Osteoblast (primary cell): ENCODE measurements at places on chromosomes 7 and 10.

DNA sequence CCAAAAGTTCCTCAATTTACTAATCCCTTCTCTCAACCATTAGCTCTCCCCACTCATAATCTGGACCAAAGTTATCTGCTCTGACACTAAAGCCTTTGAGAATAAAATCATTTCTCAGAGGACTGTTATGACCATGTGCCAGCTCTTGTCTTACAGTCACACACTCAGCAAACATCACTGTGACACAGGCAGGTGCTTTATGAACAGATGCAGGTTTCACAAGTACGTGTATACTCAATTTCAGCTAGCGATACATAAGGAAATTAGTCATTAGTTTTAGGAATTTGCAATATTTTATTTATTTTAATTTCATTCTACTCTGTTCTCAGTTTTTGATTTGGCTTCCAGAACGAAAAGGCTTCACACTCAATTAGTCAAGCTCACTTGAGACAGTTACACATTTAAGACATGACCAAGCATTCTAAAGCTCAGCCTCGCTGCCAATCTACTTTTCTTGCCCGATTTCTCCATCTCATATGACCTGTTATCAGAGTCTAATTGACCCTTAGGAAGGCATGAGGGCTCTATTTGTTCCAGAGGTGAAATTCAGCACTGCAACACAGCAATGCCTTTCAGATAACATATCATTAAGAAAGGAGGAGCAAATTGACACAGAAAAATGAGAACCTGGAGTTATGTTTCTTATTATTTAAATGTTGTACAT lies 76.8 kb downstream of the TFEC start:
- DNase-seq, result no peak

- DNase-seq, result no peak
Observed at GRCh38 chr7:88357781-88358525, 51.3 kb upstream of the STEAP4 start.

DNA sequence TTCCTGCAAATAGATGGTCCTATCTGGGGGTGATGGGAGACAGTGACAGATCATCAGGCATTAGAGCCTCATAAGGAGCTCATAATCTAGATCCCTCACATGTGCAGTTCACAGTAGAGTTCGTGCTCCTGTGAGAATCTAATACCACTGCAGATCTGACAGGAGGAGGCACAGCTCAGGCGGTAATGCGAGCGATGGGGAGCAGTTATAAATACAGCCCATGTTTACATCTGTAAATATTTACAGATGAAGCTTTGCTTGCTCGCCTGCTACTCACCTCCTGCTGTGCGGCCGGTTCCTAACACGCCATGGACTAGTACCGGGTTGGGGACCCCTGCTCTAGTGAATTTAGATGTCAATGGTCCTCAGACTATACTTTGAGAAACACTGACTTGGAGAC lies 17.0 kb upstream of the CDCA7L start:
- DNase-seq, result no peak

DNA sequence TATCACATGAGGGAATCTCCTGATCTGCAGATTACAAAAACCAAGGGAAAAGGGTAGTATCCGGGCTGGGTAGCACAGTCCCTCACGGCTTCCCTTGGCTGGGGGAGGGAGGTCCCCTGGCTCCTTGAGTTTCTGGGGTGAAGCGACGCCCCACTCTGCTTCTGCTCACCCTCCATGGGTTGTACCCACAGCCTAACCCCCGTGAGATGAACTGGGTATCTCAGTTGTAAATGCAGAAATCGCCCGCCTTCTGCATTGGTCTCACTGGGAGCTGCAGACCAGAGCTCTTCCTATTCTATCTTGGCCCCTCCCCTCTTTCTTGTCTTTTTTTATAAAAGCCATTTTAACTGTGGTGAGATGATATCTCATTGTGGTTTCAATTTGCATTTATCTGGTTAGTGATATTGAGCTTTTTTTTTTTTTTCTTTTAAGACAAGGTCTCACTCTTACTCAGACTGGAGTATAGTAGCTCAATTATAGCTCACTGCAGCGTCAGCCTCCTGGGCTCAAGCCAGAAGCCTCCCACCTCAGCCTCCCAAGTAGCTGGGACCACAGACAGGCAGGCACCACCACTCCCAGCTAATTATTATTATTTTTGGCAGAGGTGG lies 87.8 kb downstream of the ABCC2 start:
- DNase-seq, result no peak

GRCh38 chr7:115474137-115474536 lies 552.2 kb downstream of the MDFIC start:
- no peak for DNase-seq

DNA sequence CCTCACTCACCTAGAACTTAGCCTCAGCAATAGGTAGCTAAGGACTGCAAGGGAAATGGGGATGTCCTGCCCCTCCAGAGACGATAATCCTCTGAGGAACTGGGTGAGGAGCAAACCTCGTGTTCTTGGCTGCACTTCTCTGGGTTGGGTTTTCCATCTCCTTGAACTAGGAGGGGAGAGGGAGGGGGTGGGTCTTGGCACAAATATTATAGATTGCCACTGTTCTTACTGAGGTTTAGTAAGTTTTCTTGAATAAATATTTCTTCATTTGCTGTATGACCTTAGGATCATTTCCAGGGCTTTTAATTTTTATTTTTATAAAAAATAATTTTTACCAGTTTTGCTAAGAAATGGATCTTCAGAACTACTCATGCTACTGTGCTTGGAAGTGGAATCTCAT lies 406.7 kb upstream of the FZD8 start:
- DNase-seq, result no peak

DNA sequence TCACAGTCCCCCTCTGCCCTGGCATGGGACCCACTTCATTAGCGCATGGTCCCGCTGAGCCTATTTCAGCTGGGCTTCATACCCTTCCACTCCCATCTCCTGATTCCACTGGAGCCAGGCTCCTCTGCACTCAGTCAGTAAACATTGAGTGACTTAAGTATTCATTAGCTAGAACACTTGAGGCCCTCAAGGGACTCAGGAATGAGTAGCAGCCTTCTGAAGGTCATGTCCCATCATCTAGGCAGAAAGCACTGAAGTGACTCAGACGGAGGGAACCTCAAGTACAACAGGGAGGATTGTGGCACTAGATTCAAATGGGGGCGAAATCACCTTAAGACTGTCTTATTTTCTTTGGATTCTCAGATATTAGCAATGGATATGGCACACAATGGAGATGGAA lies 186.6 kb upstream of the INHBA start:
- DNase-seq, result no peak

GRCh38 chr7:53473371-53473770 lies 437.9 kb downstream of the POM121L12 start:
- no peak for DNase-seq
